ENCODE measurements at places on chromosomes 5 and 9. TPM values are rescaled to one million over a fixed set of nuclear protein-coding genes. Genes with fewer than 3 reads are reported as not detected.

RIOK2 gene
- 17.8 TPM for total RNA-seq

NXNL2 gene
- 0.85 TPM for total RNA-seq

C6 gene
- not detected for total RNA-seq

BTNL8 gene
- total RNA-seq: not detected

ZNF462 gene
- 3.8 TPM for total RNA-seq

PCDHGA3 gene
- not detected for total RNA-seq

Measured in A549 treated with Mapracorat at 1 μM for 4 hours (cell line).